ENCODE measurements at places on chromosomes 16 and 17. TPM values are rescaled to one million over a fixed set of nuclear protein-coding genes. Genes with fewer than 3 reads are reported as not detected.

The HID1 gene
- 39.8 TPM for total RNA-seq

The WSCD1 gene
- total RNA-seq = 30.1 TPM

The DLX4 gene
- total RNA-seq = not detected

The C16orf92 gene
- total RNA-seq = not detected

The CDH13 gene
- total RNA-seq = 235 TPM

The HGS gene
- total RNA-seq = 134 TPM

The TNP2 gene
- not detected for total RNA-seq

The GRIN2A gene
- not detected for total RNA-seq

The SLFN14 gene
- total RNA-seq = under 0.01 TPM

The MYLK3 gene
- total RNA-seq = 0.10 TPM

The SYT17 gene
- 2.4 TPM for total RNA-seq

The CDK3 gene
- 1.5 TPM for total RNA-seq

The PPM1E gene
- total RNA-seq = under 0.01 TPM

All from vein endothelial cell (primary cell).